ENCODE measurements at places on chromosomes 3 and 15.

- peak; percentile 5 for DNase-seq
Observed at GRCh38 chr3:126114443-126115386, 30.8 kb upstream of the SLC41A3 start.

DNA sequence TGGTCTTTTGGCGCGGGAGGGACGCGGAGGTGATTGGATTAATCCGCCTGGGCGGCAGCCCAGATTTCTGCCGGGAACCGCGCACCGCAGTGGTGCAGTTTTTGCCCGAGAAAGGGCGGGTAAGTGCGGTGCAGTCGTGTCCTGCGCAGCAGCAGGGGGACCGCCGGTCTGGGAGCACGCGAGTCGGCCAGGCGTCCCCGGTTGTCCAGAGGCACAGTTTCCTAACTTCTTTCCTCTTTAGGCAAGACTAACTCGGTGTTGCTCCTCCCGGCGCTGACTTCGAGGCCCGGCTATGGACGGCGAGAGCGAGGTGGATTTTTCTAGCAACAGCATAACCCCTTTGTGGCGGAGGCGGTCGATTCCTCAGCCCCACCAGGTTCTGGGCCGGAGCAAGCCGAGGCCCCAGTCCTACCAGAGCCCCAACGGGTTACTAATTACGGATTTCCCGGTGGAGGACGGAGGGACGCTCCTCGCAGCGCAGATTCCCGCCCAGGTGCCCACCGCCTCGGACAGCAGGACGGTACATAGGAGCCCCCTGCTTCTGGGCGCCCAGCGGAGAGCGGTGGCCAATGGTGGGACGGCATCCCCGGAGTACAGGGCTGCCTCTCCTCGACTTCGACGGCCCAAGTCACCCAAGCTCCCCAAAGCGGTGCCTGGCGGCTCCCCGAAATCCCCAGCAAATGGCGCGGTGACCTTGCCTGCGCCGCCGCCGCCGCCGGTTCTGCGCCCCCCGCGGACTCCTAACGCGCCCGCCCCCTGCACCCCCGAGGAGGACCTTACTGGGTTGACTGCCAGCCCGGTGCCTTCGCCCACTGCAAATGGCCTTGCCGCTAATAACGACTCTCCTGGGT lies 736 bp downstream of the ARHGEF26 start:
- peak; percentile 62 for DNase-seq

DNA sequence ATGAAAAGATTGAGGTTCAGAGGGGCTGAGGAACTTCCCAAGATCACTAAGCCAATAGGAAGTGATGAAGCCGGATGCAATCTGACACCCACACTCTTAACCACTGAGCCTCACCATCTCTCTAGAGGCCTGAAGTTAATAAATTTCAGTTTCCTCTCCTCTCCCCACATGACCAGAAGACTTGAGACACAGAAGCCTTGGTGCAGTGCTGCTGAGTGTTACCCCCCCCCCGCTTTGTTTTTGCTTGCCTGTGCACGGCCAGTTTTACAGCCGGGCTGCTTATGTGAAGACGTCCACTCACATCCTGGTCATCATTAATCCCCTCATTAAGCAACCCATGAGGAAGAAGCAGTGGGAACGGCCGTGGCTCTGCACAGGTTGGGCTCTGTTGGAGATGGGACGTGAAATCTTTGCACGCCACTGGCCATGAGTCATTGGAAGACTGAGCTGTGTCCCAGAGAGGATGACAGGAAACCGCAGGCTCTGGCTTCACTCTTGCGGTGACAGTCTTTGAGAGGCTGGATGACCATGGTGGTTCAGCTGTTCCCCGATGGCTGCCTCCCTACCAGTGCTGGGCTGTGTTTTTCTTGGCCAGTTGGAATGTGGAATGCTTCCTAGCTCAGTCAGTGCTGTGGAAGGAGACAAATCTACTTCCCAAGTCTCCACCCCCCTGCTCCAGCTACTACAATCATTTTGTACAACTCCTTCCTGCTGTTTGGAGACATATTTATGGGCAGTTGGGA lies 232.6 kb upstream of the LRTM1 start:
- DNase-seq, result no peak

GRCh38 chr15:61989667-61990066 lies 70.6 kb downstream of the VPS13C start:
- no peak for DNase-seq

- DNase-seq, result no peak
Observed at GRCh38 chr15:31024979-31025378, 33.6 kb upstream of the MTMR10 start.

- DNase-seq, result peak; percentile 34
Observed at GRCh38 chr15:58241872-58242271, 103.7 kb downstream of the AQP9 start.

DNA sequence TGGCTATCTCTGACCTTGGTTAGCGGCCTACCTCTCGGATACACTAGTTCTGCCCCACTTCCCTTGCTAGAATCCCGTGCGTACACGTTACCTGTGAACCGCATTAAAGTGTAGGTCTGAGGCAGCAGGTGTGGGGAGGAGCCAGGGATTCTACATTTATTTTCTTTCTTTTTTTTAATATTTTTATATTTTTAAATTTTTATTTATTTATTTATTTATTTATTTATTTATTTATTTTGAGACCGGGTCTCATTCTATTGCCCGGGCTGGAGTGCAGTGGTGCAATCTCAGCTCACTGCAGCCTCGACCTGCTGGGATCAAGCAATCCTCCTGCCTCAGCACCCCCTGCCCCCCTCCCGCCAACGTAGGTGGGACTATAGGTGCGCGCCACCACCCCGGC lies 60.9 kb upstream of the NR2E3 start:
- no peak for DNase-seq

DNA sequence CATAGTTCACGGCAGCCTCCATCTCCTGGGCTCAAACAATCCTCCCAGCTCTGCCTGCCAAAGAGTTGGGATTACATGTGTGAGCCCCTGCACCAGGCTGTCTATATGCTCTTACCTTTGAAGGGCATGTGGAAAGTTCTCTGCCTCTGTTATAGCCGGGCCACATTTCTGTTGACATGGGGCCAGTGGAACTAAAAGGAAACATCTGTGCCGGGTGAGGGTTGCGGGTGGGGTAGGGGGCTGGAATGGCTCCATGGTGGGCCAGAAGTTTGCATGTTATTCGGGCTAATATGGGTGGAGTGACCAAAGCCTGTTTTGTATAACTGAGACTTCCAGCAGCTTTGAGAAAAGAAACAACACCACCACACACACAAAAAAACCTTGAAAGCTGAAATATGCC lies 8.3 kb upstream of the CLEC3B start:
- DNase-seq, result no peak

DNA sequence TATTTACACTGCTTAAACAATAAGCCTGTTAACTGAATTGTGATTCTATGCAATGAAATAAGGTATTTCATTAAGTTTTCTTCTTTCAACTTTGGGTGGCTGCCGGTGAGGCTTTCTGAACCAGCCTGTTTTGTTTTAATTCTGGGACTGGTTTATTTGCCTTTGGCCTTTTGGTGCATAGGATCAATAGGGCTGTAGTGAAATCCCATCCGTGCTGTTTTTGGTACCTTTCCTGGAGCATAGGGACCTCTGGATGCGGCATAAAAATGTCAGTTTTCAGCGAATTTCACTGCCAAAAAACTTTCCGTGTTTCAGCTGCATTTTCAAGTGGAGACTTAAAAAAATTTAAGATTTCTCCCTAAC lies 514 bp downstream of the PLS1 start:
- no peak for DNase-seq

GRCh38 chr3:95341314-95341713 lies 1278.5 kb downstream of the NSUN3 start:
- no peak for DNase-seq

Measured in COR-L47 (cell line).